CD4-positive, alpha-beta memory T cell (primary cell): ENCODE measurements at places on chromosomes 11 and 22.

- DNase-seq, result no peak
Measured at GRCh38 chr11:12180257-12181205, 70.1 kb downstream of the MICAL2 start.

DNA sequence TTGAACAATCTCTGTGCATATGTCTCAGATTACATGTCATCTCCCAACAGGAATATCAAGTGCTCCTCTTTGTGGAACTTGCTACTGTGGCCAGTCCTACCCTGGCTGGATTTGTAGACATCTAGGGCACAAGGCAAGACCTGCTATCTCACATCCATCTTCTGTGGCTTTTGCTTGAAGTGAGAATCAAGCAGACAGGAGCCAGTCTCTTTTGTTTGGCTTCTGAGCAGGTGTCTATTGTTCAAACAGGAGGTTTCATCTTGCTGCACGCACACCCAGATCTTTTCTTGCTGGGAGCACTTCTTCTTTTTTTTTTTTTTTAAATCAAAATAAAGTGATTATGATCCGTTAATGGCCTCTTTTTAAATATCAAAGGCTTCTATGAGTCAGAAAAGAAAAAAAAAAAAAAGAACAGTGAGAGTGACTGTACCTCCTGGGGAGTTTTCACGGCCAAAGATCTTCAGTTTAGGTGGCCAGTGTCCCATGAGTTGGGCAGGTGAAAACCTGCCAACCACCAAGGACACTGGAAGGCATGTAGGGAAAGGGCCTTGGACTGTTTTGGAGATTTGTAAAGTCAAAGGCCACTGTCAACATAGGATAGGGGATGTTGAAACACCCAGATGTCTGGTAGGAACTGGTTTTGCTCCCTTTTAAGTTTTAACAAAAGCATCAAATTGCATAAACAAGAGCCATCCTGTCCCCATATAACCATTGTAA, 78.1 kb downstream of the CD44 start:
- DNase-seq, result peak; percentile 71

DNA sequence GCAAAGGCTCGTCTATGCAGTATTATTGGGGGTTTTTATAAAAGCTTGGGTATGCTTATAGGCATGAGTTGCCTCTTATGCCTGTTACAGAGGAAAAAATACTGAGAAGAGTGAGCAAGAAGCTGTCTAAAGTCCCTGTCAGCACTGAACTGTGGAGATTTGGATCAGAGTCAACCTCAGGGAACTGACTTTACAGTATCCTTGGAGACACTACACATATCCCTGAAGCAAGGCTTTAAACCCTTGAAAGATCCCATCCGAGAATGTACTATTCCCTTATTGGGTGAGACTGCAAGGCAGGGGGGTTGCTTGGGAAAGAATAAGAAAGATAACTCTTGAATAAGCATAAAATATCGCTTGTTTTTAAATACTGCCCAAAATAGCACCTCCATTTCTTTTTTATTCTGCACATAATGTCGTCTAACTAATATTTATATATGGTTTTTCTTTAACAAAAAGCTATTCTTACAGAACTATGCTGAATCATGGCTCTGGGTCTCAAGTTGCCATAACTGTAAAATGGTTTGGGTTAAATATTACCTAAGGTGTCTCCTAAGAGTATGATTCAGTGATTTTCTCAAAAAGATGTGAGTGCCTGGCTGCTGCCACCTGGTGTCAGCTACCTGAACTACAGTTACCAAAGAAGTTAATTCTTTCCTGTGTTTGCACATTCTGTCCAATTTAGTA, 1062.8 kb downstream of the DLG2 start:
- DNase-seq, result no peak

DNA sequence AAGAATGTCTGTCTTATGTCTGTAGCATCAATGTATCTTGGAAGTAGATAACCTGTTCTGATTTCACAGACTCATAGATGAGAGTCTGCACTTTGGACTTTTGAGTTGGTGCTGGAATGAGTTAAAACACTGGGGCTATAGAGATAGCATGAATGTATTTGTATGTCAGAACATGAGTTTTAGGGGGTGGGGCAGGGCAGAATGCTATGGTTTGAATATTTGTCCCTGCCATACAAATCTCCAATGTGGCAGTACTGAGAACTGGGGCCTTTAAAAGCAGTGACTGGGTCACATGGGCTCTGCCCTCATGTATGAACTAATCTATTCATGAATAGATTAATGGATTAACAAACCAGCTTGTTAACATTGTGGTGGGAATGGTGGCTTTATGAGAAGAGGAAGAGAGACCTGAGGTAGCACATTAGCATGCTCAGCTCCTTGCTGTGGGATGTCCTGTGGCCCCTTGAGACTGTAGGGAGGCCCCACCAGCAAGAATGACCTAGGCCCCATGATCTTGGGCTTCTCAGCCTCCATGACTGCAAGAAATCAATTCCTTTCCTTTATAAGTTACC, 15.5 kb upstream of the OR52K1 start:
- no peak for DNase-seq

GRCh38 chr11:119545978-119546915, 123.3 kb upstream of the THY1 start:
- DNase-seq, result no peak

- no peak for DNase-seq
Measured at GRCh38 chr11:131600628-131601027, 230.2 kb downstream of the NTM start.

DNA sequence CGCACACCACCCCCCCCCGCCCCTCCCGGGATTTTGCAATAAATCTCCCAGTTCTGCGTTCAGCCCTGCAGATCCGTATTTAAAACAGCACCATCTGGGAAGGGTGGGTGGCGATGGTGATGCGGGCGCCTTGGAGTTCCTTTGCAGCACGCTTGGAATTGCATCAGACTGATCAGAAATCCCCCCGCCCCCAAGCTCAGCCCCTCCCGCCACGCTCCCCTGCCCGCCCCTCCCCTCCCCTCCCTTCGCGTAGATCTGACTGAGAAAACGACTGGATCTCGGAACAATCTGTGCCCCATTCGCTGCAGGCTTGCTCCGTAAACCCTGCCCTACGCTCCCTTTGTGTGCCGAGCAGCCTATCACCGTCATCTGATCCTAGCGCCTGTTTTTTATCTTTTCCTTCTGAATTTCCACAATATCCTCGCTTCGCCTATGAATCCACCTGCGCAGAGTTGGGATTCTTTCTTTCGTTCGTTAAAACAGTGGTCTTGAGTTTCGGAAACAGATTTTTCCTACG, 18.1 kb upstream of the BDNF start:
- DNase-seq, result no peak

DNA sequence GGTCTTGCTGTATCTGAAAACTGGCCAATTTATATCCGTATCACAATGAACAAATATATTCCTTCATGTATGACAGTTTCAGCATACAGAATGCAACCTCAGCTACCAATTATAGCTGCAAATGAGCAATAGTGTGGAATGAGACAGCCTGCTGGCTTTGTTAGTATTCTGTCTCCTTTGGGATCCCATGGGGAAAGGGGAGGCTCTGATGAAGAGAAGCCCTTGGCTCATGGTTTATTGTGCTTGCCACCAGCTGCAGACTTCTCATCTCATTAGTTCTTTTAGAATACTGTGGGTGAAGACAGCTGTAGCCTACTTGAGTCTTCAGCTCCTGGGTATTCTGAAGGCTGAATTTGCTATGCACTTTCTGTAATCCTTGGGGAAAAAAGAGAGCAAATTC, 42.4 kb downstream of the PITPNB start:
- no peak for DNase-seq

DNA sequence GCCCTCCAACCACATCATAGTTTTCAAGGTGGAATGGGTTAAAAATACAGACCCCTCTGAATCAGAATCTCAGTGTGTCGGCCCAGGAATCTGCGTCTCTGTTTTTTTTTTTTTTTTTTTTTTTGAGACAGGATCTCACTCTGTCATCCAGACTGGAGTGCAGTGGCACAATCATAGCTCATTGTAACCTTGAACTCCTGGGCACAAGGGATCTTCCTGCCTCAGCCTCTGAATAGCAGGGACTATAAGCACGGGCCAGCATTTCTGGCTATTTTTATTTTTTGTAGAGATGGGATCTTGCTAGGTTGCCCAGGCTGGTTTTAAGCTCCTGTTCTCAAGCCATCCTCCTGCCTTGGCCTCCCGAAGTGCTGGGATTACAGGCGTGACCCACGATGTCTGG, 28.2 kb downstream of the MIAT start:
- no peak for DNase-seq

- no peak for DNase-seq
Measured at GRCh38 chr11:115893461-115894099, 389.4 kb upstream of the CADM1 start.

- no peak for DNase-seq
Measured at GRCh38 chr11:64198511-64198910, 8.0 kb upstream of the FERMT3 start.

GRCh38 chr11:63770763-63771162, 2.2 kb upstream of the ZFTA start:
- DNase-seq, result no peak

- DNase-seq, result no peak
Measured at GRCh38 chr11:69511358-69512055, 30.0 kb downstream of the LINC01488 start.
